ENCODE measurements at places on chromosomes 3 and 15.

DNA sequence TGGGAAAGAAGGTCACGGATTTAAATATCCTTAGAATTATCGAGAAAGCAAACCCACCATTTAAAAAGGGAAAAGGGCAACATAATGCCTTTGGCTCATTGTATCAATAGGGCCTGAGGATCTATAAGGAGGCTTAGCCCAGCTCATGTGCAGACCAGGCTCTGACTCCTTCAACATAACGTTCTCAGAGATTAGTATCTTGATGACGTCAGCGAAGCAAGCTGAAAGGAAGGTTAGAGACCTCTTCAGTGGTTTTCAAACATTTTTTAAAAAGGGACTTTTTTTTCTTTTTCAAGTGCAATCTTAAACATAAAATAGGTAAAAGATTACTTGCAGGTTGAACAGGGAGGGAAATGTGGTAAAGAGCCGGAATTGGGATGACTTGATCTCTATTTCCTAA lies 463.9 kb upstream of the ADAMTS9 start:
- DNase-seq, result no peak

DNA sequence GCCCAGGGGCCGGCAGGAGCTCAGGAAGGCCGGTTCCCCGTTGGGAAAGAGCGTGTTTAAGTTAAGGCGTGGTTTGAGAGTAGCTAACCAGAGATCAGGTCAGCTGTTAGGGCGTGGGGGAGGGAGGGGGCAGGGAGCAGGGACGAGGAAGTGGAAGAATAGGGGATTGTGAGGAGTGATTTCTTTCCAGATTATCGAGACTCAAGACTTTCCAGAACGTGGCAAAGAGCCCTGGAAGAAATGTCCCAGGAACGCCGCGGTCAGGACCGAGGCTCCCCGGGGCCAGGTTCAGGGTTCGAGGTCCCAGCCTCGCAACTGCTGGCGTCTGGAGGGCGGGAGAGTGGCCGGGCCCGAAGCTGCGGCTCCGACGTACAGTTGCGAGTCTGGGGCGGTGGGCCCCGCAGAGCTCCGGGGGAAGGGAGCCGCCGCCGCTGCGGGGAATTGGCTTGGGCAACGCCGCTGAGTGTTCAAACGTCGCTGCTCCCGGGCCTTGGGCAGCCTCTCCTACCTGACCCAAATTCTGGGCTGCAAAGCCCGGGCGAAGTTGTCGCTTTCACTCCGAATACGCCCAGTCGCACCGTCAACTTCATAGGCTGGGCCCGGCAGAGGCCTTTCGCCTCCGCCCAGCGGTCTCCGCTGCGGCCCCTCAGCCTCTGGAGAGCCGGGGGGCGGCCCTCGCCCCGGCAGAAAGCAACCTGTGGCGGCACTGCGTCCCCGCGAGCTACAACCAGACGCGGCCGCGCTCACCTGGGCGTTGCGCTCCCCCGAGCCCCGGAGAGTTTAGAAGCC lies 9.5 kb downstream of the ISL2 start:
- no peak for DNase-seq

DNA sequence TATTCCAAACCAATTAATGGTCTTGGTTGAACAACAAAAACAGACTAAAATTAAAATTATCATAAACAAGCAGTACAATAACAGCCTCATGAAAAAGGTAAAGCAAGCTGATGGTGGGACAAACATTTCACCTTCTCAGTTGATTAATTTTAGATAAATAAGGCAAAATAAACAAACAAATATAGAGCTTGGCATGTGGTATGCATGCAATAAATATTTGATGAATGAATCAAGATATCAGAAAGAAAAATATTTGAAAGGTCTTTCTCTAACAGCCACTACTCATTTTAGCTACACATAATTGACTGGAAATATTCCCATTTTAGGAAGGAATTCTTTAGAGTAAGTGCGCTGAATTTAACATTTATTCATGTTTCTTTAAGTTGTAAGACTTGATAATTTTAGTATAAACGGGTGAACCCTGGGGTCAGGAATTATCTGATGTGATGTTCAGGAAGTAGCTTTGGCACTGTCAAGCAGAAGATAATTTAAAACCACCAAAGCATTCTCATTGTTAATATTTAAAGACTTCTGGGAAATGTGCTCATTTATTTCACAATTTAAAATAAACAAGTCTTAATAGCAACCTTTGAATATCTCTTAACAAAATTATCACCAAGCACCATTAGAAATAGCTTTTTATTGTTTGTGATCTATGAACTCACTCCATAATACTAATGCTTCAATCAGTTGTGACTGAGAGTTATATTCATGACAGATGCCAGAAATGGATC lies 372.3 kb upstream of the TGFBR2 start:
- DNase-seq, result no peak

GRCh38 chr15:32966512-32966911 lies 228.0 kb downstream of the FMN1 start:
- no peak for DNase-seq

DNA sequence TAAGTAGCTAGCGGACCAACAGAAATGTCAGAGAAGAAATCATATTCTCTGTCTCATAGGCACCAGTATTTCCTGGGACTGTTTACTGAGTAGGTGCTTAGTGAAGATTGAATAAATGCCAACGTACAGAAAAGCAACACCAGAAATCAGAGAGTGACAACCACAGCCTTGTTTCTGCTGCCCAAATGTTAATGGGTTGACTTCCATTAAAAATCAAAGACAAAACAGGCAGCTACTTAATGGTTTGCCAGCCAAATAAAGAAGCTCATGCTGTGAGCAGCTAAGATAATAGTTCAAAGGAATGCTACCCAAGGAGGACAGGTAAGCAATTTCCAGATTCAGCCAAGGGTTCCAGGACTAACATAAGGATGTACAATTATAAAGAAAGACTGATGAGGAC lies 270.7 kb downstream of the THSD4 start:
- DNase-seq, result no peak

DNA sequence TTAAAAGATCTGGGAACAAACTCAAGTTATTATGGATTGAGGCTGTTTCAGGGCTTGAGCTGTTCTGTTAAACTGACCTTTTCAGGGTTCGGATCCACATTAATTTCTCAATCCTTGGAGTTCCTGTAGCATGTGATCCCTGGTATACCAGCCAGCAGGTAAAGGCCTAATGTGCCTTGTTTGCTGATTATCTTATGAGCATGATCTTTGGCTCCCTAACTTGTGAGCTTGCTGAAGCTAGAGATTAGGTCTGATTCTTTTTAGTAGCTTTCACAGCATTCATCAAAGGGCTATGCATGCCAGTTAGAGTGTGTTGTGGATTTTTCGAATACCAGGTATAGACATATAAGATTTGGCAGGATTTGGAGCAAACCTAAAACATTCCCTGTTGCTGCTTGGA lies 10.3 kb downstream of the CORO2B start:
- no peak for DNase-seq

- DNase-seq, result no peak
Observed at GRCh38 chr3:191563722-191564121, 102.8 kb downstream of the PYDC2 start.

DNA sequence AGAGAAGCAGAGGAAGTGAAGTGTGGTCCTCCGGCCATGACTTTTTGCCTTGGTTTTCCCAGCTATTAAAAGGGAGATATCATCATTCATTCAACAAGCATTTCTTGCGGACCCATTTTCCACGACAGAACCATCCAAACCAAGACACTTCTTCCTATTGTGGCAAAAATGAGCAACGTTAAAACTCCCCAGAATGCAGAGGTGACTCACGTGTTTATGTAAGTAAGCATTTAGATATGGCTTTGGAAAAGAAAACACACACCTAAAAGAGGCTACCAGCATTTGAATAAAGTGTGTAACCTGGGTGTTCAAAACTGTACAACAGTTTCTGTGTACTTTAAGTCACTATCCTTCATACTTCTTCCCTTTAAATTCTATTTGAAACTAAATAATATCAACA lies 181.3 kb downstream of the RORA start:
- DNase-seq, result no peak

DNA sequence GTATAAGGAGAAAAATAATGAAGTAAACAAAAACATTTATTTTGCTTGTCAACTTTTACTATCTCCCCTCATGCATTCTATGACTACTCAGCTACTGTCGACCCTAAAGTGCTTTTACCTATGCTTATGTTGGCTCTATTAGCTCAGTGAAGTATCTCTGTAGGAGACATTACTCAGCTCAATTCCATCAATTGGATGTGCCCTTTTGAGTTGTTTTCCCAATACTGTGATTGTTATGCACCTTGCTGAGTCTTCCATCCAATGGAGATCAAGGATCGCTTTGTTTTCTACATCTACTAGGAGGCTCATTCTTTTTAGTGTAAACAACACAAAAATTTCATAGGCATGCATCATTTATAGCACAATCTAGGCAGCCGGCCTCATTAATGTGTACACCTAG lies 403.8 kb upstream of the ARL6 start:
- DNase-seq, result no peak

GRCh38 chr3:51519848-51520247 lies 18.7 kb upstream of the RAD54L2 start:
- no peak for DNase-seq

DNA sequence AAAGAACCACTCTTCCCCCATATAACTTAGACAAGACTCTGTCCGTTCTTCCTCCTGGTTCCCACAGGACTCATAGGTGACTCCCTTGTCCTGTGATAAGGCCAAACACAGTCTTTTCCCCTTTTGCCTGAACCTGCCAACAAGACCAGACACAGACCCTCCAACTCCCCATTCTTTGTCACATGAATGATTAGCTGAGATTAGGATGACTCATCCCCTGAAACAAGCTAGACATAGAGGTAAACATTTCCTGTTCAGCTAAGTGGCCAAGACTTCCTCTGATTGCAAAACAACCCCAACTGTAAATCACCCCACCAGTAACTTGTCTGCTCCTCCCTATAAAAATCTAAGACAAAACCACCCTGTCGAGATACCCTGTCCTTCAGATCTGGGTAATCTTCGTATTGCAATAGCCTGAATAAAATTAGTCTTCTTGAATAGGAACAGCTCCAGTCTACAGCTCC lies 11.4 kb upstream of the HTR3E start:
- no peak for DNase-seq

- DNase-seq, result no peak
Observed at GRCh38 chr3:14131134-14131533, 6.3 kb downstream of the TMEM43 start.

- DNase-seq, result no peak
Observed at GRCh38 chr3:153089620-153090019, 72.4 kb upstream of the RAP2B start.

DNA sequence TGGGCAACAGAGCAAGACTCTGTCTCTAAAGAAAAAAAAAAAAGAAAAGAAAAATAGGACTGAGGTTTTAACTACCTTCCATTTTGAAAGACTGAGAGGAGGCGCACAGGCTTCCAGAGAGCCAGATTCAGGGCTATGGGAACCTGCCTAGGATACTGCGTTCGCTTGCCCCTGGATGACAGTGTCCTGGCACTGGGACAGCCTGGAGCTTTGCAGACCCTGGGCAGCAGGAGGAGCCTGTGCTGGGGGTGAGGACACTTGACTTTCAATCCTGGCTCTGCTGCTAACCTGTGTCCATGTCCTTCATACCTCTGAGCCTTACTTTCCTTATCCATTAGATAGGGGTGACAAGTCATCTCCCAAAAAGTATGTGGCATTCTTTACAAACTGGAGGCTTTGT lies 31.2 kb downstream of the CD276 start:
- DNase-seq, result no peak

- DNase-seq, result no peak
Observed at GRCh38 chr3:173819368-173819767, 421.8 kb downstream of the NLGN1 start.
